ENCODE measurements at places on chromosomes 1 and 21.
A peak's percentile ranks its signal among the peaks of the same experiment; 100 is the strongest.

DNA sequence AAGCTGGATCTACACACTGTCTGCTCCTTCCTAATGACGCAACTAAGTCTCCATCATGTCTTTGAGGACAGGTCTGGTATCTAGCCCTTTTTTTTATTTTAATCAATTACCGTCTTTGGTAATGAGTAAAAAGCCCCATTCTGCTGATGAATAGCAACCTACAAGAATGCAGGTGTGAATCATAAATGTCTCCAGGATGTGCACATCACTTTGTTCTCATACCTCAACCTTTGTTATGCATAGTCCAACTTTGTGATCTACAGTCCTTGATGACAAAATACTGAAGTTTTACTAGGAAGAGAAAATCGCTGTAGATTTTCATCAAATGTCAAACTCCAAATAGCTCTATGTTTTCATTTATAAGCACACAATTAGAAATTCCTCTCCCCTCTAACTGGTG is 39.3 kb downstream of the PLPPR5 start:
- DNase-seq = no peak

DNA sequence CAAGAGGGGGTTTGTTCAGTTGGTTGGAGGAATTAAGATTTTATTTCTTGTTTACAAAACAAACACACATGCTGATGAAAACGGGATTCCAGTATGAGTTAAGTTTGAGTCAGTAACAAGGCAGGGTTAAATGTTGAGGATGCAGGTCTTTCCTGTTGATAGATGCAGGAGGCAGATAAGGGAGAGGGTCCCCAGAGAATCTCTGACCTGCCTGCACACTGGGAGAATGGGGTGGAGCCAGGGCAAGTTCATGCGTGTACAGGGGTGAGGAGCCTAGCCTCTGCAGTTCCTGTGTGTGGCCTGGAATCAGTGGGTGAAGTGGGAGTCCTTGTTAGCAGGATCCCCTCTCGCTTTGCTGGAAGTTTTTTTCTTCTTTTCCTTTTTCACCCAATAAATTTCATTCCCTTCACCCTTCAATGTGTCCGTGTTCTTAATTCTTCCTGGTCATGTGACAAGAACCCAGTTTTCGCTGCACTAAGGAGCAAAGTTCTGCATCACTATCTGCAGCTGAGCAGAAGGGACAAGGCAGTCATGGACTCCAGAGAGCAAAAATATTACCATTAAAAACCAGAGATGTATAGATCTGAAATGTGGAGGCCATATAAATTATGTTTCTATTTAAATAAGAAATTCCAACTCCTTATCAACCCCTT is 69.9 kb upstream of the MARK1 start:
- no peak for DNase-seq

- DNase-seq = no peak
Measured at GRCh38 chr1:20999525-21000244, 177.0 kb downstream of the EIF4G3 start.

- DNase-seq = no peak
Measured at GRCh38 chr1:109750241-109750882, 9.5 kb upstream of the GSTM3 start.

- DNase-seq = no peak
Measured at GRCh38 chr1:35845766-35846165, 37.2 kb upstream of the AGO1 start.

GRCh38 chr1:86504895-86505563 is 36.3 kb downstream of the CLCA1 start:
- no peak for DNase-seq

DNA sequence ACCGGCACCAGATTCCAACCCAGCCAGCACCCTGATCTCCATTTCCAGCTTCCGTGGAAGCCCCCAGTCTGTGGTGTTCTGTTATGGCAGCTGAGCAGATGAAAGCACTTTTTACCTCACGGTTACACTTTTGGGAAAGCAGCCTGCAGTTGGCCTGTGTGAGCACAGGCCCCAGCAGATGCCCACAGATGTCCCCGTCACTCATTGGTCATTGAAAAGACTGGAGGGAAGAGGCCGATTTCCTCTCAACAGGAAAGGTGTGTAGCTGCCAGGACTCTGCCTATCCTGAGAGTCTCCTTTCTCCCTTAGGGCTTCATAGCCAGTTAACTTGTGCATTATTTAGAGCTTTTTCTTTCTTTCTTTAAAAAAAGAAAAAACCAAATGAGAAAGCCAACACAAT is 123.0 kb downstream of the PCBP3 start:
- no peak for DNase-seq

- DNase-seq = no peak
Measured at GRCh38 chr1:35708441-35708921, 10.2 kb downstream of the C1orf216 start.

GRCh38 chr1:70483342-70483741 is 72.3 kb downstream of the CTH start:
- no peak for DNase-seq

GRCh38 chr1:165218731-165219130 is 137.8 kb downstream of the LMX1A start:
- DNase-seq = no peak

- DNase-seq = no peak
Measured at GRCh38 chr1:108190001-108190634, 10.0 kb downstream of the SLC25A24 start.

GRCh38 chr1:99122039-99122438 is 117.4 kb upstream of the PLPPR5 start:
- no peak for DNase-seq

- no peak for DNase-seq
Measured at GRCh38 chr1:205321959-205322283, 376 bp upstream of the NUAK2 start.

DNA sequence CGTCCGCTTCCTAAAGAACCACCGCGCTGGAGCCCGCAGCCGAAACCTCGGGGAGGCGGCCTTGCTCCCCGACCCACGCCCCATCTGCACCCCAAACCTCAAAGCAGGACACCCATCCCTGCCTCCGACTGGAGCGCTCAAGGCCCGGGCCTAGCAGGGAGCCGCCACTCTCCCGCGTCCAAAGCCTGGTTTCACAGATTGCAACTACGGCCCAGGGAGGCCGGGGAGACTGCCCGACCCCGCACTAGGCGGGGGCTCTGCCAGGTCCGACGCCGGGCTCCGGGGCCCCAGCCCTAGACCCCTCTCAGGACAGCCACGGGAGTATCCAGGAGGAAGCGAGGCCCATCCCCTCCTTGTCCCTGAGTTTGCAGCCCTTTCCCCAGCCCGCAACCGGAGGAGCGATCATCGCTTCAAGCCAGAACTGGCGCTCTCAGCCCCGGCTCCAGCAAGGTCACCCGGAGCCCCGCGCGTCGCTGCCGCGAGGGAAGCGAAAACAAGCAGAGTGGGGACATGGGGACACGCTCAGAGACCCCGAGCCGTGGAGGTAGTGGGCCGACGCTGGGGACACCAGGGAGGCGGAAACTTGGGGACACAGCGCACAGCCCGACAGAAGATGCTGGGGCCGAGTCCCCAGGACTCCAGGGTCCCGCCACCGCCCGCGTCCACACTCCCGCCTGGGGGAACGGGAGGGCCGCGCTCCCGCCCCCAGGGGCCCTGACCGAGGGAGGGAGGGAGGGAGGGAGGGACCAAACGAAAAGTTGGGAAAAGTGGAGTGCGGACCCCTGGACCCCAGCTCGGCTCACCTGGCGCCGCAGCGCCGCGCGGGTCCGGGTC is 433 bp downstream of the TMEM200B start:
- DNase-seq = no peak

DNA sequence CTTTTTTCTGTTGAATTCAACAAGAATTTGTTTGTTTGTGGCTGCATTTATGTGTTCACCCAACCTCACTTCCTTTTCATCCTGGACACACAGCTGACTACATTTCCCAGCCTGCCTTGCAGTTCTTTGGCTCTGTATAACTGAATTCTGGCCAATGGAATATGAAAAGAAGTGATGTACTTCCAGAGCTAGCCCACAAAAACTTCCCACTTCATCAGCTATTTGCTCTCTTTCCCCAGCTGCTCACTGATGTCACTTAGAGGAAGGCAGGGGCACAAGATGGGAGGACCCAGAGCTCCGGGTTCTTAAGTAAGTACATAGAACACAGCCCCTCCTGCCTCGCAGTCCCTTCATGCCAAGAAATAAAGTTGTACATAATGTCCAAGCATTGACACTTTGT is 235.0 kb upstream of the FGGY start:
- no peak for DNase-seq

- no peak for DNase-seq
Measured at GRCh38 chr1:156936721-156937220, 16.3 kb downstream of the LRRC71 start.

DNA sequence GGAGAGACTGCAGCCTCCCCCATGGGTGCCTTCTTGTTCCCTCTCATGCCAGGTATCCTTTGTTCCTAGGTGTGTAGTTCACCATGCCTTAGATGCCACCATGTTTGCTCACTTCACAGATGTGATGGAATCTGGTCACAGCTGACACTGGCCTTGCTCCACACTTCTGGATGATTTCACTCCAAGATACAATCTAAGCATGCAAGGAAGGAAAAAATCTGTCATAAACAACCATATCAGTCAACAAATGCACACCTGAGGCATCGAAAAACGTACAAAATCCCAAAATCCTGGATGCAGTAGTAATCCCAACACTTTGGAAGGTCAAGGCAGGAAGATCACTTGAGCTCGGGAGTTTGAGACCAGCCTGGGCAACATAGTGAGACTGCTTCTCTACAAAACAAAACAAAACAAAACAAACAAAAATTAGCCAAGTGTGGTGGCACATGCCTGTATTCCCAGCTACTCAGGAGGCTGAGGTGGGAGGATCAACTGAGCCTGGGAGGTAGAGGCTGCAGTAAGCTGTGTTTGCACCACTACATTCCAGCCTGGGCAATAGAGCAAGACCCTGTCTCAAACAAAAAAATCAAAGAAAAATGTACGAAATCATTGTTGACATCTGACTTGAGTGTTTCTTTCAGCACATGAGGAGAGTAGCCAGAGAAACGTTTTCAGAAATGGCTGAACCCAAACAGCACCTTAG is 17.1 kb upstream of the PTPRF start:
- no peak for DNase-seq

- no peak for DNase-seq
Measured at GRCh38 chr1:85188530-85188929, 12.3 kb downstream of the SYDE2 start.

DNA sequence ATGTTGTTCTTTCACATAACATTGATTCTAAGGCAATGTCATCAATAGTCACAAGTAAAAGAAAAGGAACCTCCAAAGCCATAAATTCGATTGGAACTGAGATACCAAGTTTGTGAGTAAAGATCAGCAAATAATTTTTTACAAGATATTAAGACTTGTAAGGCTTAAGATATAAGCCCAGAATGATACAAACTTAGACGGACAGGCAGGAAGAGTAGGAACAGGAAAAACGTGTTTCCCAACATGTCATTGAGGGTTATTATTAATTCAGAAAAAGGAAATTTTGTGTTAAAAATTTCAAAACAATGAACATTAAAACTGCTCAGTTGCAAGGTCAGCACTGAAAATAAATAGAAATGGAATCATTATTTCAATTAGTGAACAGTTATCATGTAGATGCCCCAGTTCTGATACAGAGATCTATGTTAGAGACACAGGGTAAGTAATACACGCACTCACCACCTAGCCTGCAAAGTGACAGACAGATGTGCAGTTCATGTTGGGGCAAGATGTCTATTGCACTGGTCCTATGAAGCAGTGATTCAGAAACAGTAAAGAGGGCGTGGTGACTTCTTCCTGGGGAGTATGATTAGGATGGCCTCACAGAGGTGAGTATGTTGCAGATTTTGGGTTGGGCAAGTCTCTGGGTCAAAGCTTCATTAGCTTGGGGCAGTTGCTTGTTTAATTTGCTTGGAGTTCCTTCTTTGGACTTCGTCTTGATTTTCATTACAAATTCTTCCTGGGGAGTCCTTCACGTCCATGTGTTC is 284.4 kb downstream of the SETD4 start:
- DNase-seq = no peak

DNA sequence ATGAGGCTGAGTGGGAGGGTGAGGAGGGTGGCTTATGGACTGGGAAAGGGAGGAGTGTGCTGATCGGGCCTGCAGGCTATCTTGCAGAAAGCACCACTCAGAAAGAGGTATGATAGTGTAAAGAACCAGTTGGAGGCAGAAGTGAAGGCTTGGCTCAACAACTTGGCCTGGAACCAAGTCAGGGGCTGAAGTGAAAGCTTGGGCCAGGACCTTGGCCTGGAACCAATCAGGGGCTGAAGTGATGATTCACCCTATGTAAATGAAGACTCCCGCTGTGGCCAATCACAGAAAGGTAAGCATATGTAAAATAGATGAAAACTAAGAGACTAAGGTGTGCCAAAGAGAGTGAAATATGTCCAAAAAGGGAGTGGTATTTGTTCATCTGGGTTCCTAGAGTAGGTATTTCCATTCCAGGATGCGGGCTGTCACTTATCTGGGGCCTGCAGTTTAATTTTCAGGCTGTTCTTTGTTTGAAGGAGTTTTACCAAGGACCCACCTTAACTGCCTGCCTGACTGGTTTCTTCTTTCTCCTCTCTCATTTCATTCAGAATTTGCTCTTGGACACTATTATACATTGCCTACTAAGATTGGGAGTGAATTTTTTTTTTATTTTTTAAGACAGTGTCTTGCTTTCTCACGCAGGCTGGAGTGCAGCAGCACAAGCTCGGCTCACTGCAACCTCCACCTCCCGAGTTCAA is 5.1 kb upstream of the RFX5 start:
- no peak for DNase-seq

DNA sequence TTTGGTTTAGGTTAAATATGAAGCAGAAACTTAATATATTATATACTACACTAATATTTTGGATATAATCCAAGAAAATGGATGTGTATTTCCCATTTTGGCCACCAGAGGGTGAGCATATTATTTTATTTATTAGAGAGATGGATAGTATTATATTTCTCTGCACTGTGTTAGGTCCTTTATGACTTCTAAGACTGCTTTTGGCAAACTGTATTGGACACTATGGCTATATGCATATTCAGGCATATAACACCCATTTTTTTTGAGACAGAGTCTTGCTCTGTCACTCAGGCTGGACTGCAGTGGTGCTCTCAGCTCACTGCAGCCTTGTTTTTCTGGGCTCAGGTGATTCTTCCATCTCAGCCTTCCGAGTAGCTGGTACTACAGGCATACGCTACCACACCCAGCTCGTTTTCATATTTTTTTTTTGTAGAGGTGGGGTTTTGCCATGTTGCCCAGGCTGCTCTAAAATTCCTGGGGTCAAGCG is 17.8 kb upstream of the PGM1 start:
- peak; percentile 57 for DNase-seq

DNA sequence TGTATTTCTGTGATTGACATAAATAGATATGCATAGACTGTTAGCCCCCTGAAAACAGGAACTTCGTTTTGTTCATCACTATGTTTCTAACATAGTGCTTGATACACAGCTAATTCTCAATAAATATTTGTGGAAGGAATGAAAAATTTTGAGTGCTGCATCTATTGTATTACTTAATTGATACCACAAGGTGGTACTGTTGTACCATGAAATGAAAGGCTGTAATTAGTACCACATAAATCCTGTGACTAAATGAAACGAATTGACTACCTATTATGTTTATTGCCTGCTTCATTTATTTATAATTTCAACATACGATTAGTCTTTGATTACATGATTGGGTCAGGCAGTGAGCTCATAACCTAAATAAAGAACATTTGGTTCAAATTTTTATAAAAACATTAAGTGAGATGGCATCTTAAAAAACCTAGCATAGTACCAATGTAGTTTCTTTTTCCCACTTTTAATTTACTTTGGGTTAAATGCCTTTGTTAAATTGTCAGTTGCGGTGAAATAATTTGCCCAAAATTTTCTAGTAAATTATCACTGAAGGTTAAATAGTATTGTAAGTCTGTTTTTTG is 15.0 kb upstream of the TGFB2 start:
- peak; percentile 38 for DNase-seq
